ELF-1 (cell line): ENCODE measurements at places on chromosomes 5 and 9.

- no peak for DNase-seq
Observed at GRCh38 chr9:14222149-14222835, 91.6 kb downstream of the NFIB start.

DNA sequence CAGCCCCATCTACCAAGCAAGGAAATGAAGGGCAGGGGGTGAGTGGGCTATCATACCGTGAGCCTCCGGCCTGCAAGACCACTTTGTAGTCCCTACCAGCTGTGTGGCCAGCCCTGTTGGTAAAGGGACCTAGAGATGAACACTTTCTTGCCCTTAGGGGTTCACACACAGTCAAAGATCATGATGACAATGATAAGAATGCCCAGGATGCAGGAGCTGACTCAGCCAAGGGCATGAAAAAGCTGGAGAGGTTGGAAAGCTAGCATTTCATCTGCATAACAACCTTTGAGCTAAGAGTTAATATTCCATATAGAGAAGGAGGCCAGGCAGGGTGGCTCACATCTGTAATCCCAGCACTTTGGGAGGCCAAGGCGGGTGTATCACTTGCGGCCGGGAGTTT, 19.2 kb upstream of the FGFR4 start:
- DNase-seq, result no peak

DNA sequence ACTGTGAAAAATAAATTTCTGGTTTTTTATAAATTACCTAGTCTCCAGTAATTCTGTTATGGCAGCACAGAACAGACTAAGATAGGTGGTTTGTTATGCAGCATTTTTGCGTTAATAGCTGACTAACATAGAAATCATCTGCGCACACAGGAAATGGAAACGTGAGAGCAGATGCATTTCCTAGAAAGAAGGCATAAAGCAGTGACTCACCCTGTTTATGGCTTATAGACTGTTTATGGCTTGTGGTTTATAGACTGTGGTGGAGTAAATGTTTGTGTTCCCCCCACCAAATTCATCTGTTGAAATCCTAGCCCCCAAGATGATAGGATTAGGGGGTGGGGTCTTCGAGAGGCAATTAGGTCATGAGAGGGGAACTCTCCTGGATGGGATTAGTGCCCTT, 18.3 kb upstream of the OSMR start:
- DNase-seq, result no peak

DNA sequence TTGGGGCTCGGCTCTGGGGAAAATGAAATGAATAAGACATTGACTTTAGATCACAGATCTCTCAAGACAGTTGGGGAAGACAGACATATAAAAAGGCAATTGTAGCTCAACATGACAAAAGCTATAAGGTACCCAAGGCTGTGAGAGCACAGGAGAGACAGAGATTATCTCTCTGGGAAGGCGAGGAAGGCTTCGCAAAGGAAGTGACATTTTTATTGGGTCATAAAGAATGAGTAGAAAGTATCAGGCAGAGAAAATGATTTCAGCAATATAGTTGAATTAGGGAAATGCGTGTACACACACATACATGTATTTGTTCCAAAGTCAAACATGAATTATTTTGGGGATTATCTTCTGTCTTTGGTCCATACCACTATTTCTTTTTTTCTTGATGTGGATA, 381.8 kb upstream of the ADAMTSL1 start:
- DNase-seq, result no peak
